Renal cortex interstitium (tissue), 15 donors: ENCODE measurements at places on chromosomes 5 and 9. TPM values are rescaled to one million over a fixed set of nuclear protein-coding genes. Genes with fewer than 3 reads are reported as not detected.

GRCh38 chr9:98887918-98888510 is 55.7 kb upstream of the COL15A1 start:
- DNase-seq = no peak

Gene FOXD4L5
- polyA plus RNA-seq = 0.24 TPM

DNA sequence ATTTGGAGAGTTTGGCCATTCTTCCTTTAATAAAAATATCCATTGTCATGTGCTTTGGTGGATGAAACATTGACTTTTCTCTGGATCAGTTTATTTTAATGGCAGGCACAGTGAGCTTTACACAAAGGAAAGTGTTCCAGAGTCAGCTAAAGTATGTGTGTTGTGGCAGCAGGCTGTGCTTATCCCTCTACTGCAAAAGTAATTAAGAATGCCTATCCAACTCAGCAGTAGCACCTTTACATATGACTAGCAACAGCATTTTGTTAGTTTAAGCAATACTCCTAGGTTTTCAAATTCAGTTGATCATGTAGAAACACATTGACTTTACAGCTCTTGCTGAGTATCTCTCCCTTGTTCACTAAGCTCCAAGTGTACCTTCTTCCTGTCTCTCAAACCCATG is 730.5 kb upstream of the RGMB start:
- DNase-seq = no peak

DNA sequence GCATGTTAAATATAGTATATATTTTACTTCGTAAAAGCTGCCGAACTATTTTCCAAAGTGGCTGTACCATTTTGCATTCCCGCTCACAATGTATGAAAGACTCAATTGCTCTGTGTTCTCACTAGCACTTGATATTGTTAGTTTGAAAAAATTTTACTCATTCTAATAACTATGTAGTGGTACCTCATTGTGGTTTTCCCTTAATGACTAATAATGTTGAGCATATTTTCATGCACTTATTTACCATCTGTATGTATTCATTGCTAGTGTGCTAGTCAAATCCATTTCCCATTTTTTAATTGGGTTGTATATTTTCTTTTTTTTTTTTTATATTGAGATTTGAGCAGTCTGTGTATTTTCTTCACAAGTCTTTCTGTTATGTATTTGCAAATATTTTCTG is 58.4 kb downstream of the RANBP17 start:
- DNase-seq = no peak

- DNase-seq = no peak
Measured at GRCh38 chr9:81819859-81820546, 108.2 kb upstream of the SPATA31D4 start.

DNA sequence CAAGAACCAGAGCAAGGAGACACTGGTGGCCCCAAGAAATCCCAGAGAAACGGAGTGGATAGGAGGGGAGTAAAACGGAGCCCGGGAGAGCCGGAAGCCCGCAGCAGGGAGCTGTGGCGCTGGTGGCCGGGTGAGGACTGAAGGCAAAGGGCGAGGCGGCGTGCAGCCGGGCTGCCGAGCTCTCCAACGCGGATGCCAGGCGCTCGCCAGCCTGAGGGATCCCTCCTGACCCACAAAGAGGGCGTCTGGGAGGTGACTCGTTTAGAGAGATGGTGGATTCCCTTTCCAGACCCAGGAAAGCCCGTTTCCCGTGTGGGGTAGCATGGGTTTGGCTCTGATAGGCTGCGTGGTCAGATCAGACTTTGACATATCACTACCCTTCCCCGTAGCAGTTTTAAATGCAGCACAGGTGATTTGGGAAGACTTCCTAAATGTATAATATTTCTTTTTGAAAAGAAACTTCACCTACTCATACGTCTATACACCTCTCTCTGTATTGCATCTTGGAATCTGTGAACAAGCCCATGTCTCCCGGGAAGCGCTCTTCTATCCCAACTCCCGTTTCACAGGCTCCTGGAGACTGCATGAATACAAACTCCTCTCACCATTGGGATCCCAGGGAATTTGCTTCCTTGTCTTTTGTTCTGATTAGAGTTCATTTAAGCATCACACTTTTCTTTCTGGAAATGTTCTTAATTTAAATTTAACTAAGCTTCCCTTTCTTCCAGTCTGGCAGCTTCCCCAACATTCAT is 158.1 kb downstream of the C9orf152 start:
- DNase-seq = no peak
